ENCODE measurements at places on chromosomes 1 and 21.

GRCh38 chr1:45272913-45273371 is 53.8 kb upstream of the HPDL start:
- DNase-seq: no peak

GRCh38 chr1:119908661-119909060 is 12.3 kb upstream of the ADAM30 start:
- no peak for DNase-seq

- DNase-seq: no peak
Measured at GRCh38 chr1:246043556-246043955, 463.5 kb downstream of the SMYD3 start.

DNA sequence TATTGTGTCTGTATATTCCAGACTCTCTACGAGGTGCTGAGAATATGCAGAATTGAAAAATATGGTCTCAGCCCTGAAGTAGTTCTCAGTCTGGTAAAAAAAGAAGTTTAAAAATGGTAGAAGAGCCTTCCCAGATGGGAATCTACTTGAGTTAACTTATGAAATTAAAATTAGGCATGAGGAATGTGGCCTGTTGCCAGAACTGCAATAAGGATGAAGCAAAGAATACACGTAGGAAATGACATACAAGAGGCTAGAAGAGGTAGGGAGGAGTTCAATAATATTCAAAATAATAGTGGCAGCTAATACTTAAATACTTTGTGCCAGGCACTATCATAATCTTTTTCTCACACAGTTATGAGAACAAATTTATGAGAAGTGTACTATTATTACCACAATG is 6.3 kb downstream of the ASPM start:
- no peak for DNase-seq

GRCh38 chr1:25922971-25923552 is 16.8 kb upstream of the STMN1 start:
- peak; percentile 60 for DNase-seq
